Renal cortex interstitium (tissue), 15 donors: ENCODE measurements at places on chromosomes 4 and X. TPM values are rescaled to one million over a fixed set of nuclear protein-coding genes. Genes with fewer than 3 reads are reported as not detected.

Gene TKTL1
- polyA plus RNA-seq, result 0.22 TPM

Gene BRS3
- polyA plus RNA-seq, result 0.14 TPM

DNA sequence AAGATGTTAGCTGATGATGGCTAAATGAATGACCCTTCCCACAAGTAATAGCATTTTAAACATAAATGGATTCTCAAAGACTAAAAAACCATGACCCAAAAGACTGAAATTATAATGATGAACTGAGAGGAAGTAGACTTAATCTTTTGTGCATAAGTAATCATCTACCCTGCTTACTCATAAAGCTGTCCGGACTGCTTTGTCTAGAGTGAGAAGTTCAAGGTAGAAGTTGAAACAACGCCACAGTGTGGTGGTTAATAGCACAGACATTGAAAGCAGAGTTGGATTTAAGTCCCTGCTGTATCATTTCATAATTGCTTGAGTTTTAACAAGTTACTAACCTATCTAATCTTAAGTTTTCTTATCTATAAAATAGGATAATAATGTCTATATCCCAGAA, 346.6 kb downstream of the CENPC start:
- peak; percentile 15 for DNase-seq

DNA sequence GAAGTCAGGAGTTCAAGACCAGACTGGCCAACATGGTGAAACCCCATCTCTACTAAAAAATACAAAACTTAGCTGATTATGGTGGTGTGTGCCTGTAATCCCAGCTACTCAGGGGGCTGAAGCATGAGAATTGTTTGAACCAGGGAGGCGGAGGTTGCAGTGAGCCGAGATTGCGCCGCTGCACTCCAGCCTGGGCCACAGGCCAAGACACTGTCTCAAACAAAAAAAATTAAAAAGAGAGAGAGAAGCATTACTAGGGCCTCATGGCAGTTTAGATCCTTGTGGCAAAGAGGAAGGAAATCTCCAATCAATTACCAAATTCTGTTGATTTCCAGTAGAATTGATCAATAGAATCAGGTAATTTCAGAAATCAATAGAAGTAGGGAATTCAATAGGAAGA, 16.8 kb upstream of the SLC34A2 start:
- DNase-seq, result no peak

DNA sequence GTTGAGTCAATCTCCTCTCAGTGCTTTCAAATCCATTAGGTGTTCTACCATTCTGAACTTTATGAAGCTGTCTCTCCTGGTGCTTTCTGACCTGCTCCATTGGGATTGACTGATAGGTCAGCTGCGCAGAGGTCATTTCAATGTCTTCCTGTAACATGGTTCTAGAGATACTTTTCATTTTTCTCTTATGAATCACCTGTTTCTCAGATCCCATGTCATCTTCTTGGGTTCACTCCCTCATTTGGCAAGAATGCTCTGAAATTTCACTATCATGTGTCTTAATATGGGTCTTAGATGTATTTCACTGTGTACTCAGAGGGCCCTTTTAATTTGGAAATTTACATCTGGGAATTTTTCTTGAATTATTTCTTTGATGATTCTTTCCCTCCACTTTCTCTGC, 13.8 kb upstream of the PGM2 start:
- no peak for DNase-seq

Gene IL2
- not detected for polyA plus RNA-seq

DNA sequence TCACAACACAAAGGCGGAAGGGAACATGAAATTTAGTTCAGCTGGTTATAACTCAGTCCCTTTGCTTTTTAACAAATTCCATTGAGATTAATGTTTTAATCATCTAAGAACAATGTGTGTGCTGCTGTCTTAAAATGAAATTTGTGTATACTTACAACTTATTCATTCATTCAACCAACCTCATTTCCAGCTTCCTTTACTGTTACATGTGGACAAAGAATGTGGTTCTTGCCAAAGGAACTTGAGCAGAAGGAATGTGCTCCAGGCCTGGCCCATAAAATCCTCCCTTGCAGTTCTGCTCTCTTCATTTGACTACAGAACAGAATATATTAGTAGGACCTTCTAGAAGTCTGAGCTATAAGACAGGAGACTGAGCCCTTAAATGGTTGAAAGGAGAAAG, 176.8 kb upstream of the GLRA2 start:
- DNase-seq, result no peak

DNA sequence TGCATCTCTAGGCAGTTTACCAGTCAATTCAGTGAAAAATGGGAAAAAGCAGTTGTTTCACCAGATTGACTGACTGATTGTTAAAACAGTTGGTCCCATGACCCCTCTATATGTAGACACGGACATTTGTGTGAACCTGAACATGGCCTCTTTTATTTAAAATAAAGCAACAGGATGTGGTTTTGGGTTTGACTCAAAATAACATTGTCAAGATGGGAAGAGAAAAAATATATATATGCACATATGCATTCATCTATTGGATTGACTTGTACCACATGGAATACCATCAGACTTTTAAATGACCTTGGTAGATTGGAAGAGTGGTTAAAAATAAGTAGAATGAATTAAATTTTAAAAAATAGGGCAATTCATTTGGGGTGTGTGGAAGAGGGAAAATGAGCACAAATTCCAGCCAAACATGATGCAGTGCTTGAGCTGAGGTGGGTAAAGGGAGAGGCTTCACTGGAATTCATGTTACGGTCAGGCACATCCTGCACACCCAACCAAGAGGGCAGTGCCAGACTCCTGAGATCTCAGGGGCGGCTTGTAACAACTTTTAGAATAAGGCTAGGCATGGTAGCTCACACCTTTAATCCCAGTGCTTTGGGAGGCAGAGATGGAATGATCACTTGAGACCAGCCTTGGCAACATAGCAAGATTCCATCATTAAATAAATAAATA, 560.7 kb upstream of the TENM3 start:
- DNase-seq, result no peak

Gene GYPB
- polyA plus RNA-seq, result 1.0 TPM

Gene TLR10
- polyA plus RNA-seq, result 0.45 TPM

DNA sequence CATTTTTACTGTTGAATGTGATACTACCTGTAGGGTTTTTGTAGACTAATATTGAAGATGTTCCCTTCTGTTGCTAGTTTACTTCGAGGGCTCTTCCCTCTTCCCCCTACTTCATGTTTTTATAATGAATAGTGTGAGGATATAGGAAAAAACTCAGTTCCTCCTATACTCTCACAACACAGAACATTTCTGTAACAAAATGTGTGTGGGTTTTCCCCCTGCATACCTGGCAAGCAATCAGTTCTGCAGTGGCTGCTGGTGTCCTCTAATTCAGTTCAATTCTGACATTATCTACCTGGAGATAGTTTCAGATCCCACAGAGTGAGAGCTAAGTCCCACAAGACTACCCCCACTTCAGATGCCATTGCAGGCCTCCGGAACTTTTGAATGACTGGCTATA, 107.9 kb downstream of the KDM6A start:
- DNase-seq, result no peak

Gene ART3
- polyA plus RNA-seq, result 0.48 TPM

DNA sequence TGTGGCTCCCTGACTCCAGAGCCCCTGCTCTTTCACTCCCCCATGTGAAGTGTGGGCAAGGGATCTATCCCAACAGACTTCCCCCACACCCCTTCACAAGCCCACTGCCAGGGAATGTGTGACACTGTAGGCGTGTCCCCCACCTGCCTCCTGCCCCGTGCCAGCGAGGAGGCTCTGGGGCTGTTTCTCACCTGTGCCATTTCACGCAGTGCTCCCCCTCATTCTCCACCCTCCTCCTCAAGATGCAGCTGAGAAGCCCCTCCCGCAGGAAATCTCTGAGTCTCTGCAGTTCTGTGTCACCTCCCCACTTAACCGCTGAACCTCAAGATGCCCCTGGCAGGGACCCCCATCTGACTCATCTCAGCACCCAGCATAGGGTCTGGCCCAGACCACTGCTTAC, 5.4 kb downstream of the MAN2B2 start:
- DNase-seq, result no peak

Gene ARMCX4
- 23.5 TPM for polyA plus RNA-seq

DNA sequence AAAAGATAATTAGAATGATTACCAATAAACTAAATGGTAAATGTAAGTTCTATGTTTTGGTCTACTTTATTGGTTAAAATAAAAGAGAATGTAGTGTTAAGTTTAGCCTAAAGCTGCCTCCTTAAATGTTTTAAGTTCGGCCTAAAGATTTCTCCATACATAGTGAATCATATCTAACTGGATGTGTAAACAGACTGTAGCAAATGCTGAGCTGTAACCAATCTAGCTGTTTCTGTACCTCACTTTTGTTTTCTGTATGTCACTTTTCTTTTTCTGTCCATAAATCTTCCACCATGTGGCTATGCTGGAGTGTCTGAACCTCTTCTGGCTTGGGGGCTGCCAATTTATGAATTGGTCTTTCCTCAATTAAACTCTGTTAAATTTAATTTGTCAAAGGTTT, 121.2 kb downstream of the TBCK start:
- DNase-seq, result no peak

Gene KIAA1210
- 2.1 TPM for polyA plus RNA-seq

DNA sequence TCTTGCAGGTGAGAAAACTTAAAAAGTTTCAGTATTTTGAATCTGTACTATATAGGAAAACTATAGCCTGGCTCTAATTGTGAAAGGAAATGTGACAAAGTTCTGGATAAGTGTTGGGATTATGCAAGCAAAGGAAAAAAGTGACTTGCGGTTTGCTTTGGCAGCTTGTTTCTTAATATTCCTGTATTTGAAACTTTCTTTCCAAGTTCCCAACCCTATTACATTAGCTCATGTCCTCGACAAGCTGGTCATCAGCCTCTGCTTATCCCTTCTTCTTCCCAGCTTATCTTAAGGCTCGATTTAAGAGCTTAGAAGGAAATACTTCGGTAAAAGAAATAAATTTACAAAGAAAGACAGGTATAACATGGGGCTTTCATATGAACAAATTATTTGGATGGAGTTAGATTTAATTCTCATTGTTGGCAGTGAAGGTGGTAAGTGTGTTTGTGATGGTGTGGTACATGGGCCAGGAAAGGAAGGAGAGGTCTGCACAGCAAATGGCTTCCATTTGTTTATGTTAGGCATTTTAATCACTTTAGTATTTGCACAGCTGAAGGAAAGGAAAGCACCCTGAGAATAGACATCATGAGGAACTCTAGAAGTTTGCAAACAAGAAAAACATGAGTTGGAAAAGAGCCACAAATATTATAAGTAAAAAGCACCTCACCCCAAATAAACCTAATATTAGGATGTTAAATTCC, 5.1 kb upstream of the MYOZ2 start:
- DNase-seq, result no peak

DNA sequence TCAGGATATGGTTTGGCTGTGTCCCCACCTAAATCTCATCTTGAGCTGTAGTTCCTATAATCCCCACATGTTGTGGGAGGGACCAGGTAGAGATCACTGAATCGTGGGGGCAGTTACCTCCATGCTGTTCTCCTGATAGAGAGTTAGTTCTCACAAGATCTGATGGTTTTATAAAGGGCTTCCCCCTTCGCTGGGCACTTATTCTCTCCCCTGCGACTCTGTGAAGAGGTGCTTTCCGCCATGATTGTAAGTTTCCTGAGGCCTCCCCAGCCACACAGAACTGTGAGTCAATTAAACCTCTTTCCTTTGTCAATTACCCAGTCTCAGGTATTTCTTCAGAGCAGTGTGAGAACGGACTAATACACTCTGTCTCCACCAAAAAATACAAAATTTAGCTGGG, 291.9 kb downstream of the BCOR start:
- DNase-seq, result no peak

Gene GPR34
- polyA plus RNA-seq, result 5.1 TPM
